Hepatocyte (in vitro differentiated cells): ENCODE measurements at places on chromosomes 16 and 17. TPM values are rescaled to one million over a fixed set of nuclear protein-coding genes. Genes with fewer than 3 reads are reported as not detected.

DNA sequence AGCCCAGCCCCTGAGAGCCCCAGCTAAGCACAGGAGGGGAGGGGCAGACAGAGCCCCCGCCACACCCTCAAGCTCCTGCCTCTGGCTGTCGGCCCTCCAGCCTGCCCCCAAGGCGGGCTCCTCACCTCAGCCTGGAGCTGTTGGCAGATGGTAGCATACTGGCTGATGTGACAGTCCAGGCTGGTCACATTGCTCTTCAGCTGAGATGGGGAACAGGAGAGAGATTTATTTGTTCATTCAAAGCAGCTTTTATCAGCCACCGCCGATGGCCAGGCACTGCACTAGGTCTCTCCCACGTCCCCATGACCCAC, 14.8 kb downstream of the KIF18B start:
- no peak for DNase-seq
- H3K36me3 ChIP-seq = no peaks in the 10 kb centered on the region
- H3K4me3 ChIP-seq = no peak overlapping the region
- H3K27ac ChIP-seq = no peak overlapping the region

GP1BA gene
- 0.06 TPM in 1 of 2 replicates, not detected in the other for polyA plus RNA-seq

GRCh38 chr16:84228256-84228838, 11.5 kb downstream of the KCNG4 start:
- H3K4me1 ChIP-seq = peaks cover 6% of the 10 kb centered on the region
- peak; percentile 64 for DNase-seq
- H3K4me3 ChIP-seq = no peak overlapping the region
- no peaks in the 10 kb centered on the region for H3K36me3 ChIP-seq

NAGS gene
- 8.0 and 14.4 TPM in 2 replicates for polyA plus RNA-seq

DNA sequence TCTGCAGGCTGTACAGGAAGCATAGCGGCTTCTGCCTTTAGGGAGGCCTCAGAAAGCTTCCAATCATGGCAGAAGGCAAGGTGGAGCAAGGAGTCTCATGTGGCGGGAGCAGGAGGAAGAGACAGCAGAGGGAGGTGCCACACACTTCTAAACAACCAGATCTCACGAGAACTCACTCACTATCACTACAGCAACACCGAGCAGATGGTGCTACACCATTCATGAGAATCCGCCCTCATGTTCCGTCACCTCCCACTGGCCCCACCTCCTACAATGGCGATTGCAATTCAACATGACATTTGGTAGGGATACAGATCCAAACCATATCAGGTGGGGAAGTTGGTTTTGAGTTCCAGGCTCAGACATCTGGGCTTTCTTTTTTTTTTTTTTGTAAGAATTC, 31.9 kb upstream of the NUDT7 start:
- H3K27ac ChIP-seq = no peak overlapping the region
- no peak for DNase-seq
- H3K27me3 ChIP-seq = no peaks in the 10 kb centered on the region
- no peaks in the 10 kb centered on the region for H3K4me1 ChIP-seq
- H3K36me3 ChIP-seq = no peaks in the 10 kb centered on the region

DNA sequence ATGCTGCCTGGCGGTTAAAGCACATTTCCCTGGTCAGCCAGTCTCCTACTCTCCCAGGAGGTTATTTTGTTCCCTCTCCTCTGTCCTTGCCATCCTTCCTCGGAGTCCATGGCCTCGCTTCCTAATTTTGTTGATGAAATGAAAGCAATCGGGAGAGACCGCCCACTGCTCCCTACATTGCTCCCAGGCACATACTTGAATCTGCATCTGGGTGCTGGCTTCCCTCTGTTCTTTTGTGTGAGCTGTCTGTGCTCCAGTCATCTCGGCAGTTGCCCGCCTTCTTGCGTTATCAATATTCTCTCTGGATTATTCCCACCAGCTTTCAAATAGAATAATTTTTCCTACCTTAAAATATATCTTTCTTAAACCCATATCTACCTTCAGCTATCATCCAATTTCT, 11.1 kb downstream of the KRT23 start:
- DNase-seq = no peak
- no peak overlapping the region for H3K4me3 ChIP-seq
- no peaks in the 10 kb centered on the region for H3K36me3 ChIP-seq
- no peaks in the 10 kb centered on the region for H3K27me3 ChIP-seq
- peaks cover 5% of the 10 kb centered on the region for H3K4me1 ChIP-seq

GRCh38 chr17:1365445-1366039, 34.5 kb downstream of the YWHAE start:
- H3K36me3 ChIP-seq = no peaks in the 10 kb centered on the region
- H3K27me3 ChIP-seq = no peaks in the 10 kb centered on the region
- no peak overlapping the region for H3K4me3 ChIP-seq
- H3K27ac ChIP-seq = peak overlapping the region; percentile 23
- DNase-seq = peak; percentile 85
- peaks cover 14% of the 10 kb centered on the region for H3K4me1 ChIP-seq

GRCh38 chr17:491086-492021, 138.7 kb upstream of the RPH3AL start:
- H3K36me3 ChIP-seq = no peaks in the 10 kb centered on the region
- DNase-seq = peak; percentile 82
- H3K4me1 ChIP-seq = peaks cover 15% of the 10 kb centered on the region
- H3K27ac ChIP-seq = no peak overlapping the region
